ENCODE measurements at places on chromosomes 12 and 14.

DNA sequence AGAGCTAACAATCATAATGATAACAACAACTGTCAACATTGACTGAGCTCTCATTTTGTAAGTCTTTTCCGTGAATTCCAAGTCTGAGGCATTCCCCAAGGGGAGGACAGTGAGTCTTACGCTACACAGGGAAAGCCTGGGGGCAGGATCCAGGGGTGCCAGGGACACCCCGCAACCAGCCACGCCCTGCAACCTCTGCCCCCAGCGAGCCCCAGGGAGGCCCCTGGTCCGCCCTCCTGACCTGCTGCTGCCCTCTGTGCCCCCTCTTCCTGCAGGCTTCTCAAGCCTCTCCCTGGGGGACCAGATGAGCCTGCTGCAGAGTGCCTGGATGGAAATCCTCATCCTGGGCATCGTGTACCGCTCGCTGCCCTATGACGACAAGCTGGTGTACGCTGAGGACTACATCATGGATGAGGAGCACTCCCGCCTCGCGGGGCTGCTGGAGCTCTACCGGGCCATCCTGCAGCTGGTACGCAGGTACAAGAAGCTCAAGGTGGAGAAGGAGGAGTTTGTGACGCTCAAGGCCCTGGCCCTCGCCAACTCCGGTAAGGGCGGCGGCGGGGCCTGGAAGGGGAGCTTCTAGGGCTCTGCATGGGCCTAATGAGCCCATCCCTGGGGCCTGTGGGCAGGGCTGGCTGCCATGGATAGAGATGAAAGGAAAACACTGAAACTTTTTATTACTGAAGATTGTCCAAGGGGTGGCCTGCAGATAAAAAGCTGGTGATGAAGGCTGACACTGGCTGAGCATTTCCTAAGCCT is 115.4 kb downstream of the ESRRB start:
- no peak for DNase-seq

DNA sequence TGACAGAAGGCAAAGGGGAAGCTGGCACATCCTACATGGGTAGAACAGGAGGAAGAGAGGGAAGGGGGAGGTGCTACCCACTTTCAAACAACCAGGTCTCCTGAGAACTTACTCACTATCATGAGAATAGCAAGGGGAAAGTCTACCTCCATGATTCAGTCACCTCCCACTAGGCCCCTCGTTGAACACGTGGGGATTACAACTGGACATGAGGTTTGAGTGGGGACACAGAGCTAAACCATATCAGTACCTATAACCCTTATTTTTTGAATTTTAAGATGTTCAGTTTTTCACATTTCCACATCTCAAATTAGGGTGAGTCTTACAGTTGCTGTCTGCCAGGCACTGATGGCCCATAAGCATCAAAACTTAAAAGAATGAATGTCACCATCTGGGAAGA is 80.2 kb upstream of the ST8SIA1 start:
- DNase-seq = no peak

DNA sequence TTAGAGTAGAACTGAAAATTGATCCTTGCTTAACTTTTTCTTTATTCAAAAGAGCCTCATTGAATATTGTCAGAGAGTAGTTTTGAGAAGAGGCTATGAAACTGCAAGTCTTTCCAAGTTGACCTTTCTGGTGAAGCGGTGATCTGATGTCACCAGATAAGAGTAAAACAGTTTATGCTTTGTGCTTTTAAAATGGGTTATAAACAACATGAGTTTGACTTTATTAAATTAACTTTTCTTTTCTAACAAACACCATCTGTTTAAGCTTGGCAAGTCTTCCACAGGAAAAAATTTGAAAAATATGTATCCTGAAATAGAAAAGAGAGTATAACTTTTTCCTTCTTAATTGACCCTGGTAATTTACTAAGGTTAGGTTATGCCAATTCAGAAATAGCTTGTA is 408.7 kb upstream of the NOVA1 start:
- no peak for DNase-seq

DNA sequence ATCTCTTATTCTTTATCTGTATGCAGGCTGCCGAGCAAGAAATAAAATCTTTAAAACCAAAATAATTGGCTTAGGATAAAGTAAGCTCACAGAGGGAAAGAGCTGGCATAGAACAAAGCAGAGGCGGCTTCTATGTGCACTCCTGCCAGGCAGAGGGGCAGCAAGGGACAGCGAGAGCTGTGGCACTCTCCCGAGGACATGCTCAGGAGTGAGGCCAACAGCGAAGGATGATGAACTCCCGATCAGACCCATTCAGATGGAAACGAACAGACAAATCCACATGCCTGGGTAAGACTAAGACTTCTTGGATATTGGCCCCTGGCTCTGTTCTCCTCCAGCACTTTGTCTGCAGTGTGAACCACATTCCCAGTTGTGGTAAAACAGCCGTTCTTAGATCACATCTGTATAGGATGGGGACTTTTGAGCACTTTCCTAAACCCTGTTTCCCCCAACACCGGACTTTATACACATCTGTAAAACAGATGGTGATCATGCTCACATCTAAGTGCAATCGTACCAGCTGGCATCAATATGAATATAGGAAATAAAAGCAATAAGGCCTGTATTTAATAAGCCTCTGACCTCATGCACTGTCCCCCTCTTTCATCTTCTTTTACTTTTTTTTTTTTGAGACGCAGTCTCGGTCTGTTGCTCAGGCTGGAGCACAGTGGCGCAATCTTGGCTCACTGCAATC is 134.1 kb downstream of the PPM1H start:
- no peak for DNase-seq

GRCh38 chr12:131118371-131118770 is 164.7 kb downstream of the ADGRD1 start:
- no peak for DNase-seq

DNA sequence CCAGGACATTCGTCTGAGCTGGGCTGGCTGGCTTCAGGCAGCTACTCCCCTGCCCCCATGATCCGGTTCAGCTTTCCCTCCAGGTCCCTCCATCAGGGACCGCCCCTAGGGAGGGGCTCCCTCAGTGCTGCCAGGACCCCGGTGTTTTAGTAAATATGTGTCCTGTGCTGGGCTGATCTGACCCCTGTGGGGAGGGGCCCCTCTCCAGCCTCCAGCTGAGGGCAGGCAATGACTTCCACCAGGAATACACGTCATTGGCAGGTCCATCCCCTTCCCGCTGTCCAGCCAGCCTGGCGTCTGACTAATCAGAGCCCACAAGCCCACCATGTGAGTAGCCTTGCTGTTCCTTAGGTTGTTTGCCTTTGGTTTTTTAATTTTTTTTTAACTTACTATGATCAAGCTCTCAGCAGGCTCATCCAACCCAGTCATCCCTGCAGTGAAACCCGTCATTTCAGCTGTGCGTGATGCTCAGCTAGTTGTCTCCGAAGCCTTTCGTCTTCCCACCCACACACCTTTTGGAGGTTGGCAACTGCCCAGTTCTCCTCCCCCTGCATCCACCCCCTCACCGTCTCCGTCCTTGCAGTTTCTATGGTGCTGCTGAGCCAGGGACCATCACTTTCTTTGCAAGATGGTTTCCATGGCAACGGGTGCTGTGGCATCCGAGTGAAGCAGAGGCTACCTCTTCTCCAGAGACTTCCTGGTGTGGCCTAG is 16.0 kb upstream of the SERPINA4 start:
- DNase-seq = no peak

GRCh38 chr12:19003141-19003540 is 126.4 kb upstream of the PLEKHA5 start:
- no peak for DNase-seq

DNA sequence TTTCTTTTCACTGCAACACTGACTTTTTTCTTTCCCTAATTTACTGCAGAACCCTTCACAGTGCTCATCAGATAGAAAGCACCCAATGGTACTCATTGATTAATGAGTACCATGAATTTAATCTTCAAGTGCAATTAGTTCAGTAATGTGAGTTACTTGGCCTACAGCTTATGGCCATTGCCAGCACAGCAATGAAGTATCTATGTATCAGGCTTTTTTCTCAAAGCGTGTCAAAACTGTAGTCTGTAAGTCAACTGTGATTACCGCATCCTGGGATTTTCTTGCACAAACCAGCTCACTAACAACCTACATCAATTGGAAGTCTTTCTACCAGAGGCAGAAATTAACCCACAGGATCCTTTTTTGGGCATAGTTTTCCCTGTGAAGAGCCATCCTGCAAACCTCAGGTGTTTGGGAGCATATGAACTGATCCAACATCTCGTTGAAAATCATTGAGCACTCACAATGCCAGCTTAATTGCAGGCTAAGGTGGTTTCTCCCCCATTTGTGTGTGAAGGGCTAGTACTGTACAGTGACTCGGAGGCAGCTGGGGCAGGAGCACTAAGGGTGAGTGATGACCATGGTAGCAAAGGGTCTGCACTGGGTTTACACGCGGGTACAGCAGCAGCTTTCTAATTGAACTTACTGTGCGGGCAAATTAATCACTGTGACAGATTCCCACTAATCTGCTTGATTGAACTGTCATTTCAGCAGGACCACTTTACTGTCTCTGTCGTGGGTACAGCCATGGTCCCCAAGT is 619.3 kb downstream of the SNAPC1 start:
- no peak for DNase-seq

- no peak for DNase-seq
These were observed 452.4 kb downstream of the RAD51B start for GRCh38 chr14:68271913-68272391.

- DNase-seq = no peak
These were observed at the start of gene GCN1 for GRCh38 chr12:120194534-120195395. Gene GCN1, minus strand, starts transcription at chr12:120194715. Its CDS starts 18 bp downstream, at chr12:120194697.

GRCh38 chr12:19248929-19249602 is 119.5 kb downstream of the PLEKHA5 start:
- DNase-seq = peak; percentile 46

DNA sequence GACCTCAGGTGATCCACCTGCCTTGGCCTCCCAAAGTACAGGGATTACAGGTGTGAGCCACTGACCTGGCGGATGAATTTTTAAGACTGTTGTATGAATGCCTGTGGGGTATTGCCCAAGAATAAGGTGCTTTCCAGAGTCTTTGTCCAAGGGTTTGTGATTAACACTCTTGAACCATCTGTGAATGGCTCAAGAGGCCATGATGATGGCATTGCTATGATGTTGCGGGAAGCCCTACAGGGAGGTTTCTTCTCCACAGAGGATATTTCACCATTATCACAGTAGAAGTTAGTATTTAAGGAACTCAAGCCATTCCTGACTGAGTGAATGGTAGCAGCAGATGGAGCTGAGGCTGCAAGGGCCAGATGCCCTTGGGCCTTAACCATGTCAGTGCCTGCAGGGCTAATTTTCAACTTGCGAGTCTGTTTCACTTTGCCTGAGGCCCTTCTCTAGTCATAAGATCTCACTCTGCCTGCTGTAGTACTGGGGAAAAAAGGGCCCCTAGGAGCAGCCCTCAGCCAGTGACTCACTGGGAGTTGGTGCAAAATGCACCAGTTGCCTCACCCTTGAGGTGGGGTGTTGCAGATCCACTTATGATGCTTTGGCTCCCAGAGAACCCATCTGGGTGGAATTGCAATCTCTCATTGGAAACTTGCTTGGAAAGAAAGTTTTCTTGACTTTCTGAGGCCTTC is 108.6 kb upstream of the FLRT2 start:
- DNase-seq = no peak

GRCh38 chr14:68580096-68580645 is 212.7 kb downstream of the ZFP36L1 start:
- no peak for DNase-seq

GRCh38 chr14:102457509-102457908 is 52.1 kb downstream of the ANKRD9 start:
- no peak for DNase-seq

- DNase-seq = no peak
These were observed 1.4 kb upstream of the GLRX5 start for GRCh38 chr14:95533391-95533821.

DNA sequence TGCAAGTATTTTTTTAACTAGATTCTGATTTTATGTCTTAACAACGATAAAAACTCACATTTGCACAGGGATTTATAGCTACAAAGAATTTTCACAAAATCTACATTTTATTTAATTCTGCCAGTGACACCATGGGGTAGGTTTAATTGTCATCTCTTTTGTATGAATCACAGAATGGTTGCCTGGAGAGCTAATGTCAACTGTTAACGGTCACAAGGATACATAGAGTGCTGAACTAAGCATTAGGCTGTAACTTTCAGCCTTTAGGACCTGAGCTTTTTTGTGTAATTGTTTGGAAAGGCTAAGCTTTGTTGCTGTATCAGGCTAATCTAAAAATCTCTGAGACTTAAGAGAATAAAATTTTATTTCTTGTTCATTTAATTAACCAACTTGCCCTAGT is 465.3 kb upstream of the TBX3 start:
- DNase-seq = no peak

DNA sequence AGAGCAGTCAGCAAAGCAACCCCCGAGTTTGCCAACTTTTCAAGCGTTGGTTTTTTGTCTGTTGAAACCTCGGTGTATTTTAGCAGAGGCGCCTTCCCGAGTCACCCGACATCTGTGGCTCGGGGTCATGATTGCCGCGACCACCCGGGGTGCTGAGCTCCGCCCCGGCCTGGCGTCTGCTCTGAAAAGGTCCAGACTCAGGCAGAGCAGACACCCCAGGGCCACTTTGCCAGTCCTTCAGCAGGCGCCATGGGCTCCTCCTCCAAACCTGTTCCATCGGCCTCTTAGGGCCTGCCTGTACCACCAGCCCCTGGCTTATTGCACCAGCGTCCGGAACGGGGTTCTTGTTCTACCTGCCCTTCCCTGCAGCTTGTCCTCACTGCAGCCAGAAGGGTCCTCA is 19.1 kb downstream of the ANKRD9 start:
- DNase-seq = no peak
